ENCODE measurements at places on chromosomes 3 and 15. TPM values are rescaled to one million over a fixed set of nuclear protein-coding genes. Genes with fewer than 3 reads are reported as not detected.

- no peaks in the 10 kb centered on the region for H3K27me3 ChIP-seq
- peak overlapping the region; percentile 90 for H3K27ac ChIP-seq
- peaks cover 65% of the 10 kb centered on the region for H3K4me1 ChIP-seq
These were observed 23.6 kb downstream of the SIAH2 start for GRCh38 chr3:150739200-150739863.

DNA sequence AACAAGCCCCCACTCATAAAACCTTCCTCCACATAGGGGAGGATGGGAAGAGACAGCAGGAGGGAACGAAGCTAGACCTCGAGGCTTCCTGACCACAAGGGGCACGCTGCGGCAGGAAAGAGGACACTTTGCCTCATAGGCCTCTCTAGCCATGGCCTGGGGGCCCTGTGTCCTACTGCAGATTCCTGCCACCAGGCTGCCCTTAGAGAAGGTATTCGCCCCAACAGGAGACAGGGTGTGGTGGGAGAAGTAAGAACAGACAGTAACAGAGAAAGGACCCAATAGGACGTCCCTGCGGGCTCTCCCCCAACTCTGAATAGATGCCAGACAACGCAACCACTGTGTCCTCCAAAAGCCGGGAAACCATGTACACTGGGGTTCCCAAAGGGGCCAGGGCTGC is 36.8 kb downstream of the ADCY5 start:
- no peak for DNase-seq
- H3K36me3 ChIP-seq: no peaks in the 10 kb centered on the region

CNTN6 gene
- not detected for polyA plus RNA-seq

SLC28A1 gene
- polyA plus RNA-seq: not detected

TRPC1 gene
- polyA plus RNA-seq: 0.35 TPM

VIPR1 gene
- polyA plus RNA-seq: not detected

DNA sequence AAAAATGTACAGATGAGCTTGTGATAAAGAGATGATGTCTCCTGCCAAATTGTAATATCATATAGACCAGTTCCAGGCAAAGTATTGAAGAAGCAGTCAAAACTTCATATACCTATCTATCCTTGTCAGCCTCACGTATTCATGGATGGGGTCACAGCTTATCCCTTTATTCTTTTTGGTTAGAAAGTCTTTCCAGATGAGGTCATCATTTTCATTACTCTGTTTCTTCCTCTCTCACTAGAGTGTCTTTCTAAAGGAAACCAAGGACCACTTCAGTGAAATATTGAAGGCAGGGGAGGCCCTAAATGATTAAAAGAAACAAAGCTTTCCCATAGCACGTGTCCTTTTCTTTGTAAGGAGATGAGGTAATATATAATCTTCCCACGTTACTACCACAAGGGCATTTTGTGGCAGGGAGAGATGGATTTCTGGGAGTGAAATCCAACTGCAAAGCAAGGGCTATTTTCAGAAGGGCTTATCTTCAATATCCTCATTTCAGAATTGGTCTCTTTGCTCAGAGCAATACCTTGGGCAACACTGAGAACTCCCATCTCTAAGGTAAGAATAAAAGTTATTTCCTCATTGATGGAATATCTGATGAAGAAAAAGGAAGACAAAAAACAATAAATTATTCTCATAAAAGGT is 260.2 kb downstream of the TIGIT start:
- no peak overlapping the region for H3K4me3 ChIP-seq
- H3K27ac ChIP-seq: no peak overlapping the region
- peaks cover 7% of the 10 kb centered on the region for H3K36me3 ChIP-seq
- H3K4me1 ChIP-seq: no peaks in the 10 kb centered on the region
- DNase-seq: no peak
- H3K27me3 ChIP-seq: no peaks in the 10 kb centered on the region

GRCh38 chr15:69338535-69339213 is 40.0 kb downstream of the PAQR5 start:
- no peak overlapping the region for H3K4me3 ChIP-seq
- no peaks in the 10 kb centered on the region for H3K36me3 ChIP-seq
- no peak for DNase-seq
- no peaks in the 10 kb centered on the region for H3K27me3 ChIP-seq
- H3K4me1 ChIP-seq: no peaks in the 10 kb centered on the region

RETNLB gene
- not detected for polyA plus RNA-seq

DNA sequence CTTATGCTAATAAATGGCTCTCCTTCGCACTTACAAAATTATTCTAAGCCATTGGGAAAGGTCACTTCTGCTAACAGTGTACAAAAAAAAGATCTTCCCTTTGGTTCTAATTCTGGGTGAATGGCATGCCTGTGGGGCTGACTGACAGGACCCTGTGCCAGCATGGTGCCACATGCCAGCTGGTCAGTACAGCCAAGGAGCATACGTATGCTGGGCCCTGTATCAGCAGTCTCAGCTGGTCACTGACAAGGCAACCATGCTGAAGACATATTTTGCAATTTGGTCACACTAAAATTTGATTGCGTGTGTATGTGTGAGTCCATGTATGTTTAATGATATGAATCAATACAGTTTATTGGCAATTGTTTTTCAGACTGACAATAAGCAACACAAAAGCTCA is 246.1 kb downstream of the TBL1XR1 start:
- no peaks in the 10 kb centered on the region for H3K36me3 ChIP-seq
- no peaks in the 10 kb centered on the region for H3K4me1 ChIP-seq
- DNase-seq: no peak

DNA sequence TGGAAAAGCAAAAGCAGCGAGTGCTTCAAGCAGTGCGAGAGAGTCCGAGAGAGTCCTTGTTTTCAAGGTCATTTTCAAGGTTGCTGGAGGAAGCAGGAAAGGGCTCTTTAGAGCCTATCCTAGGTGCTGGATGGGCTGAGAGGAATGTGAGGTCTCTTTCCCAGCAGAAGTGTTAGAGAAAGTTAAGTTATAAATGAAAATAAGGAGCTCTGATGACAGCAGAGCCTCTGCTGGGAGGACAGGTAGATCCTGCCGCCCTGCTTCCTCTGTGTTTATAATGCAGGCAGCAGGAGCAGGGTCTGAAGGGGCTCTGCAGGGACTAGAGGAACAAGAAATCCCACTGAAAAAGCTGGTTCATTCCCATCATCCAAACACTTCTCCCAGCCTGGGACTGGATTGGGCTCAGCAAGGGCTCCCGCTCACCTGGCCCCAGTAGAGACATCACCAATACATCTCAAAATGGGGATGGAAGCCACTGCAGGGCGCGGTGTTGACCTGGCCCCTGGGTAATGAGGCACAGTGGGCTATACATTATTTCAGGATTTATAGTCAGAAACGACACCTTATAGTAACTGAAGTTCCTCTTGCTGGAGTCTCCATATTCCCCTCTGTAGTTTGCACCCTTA is 41.5 kb upstream of the RAB6B start:
- H3K4me3 ChIP-seq: no peak overlapping the region
- H3K4me1 ChIP-seq: peaks cover under 1% of the 10 kb centered on the region
- H3K36me3 ChIP-seq: no peaks in the 10 kb centered on the region
- peaks cover 8% of the 10 kb centered on the region for H3K27me3 ChIP-seq
